Activated CD8-positive, alpha-beta T cell treated with anti-CD3 and anti-CD28 coated beads, Interleukin-2, amount 10 ng/mL, durations not matched to agents 7 days and 5 days (primary cell): ENCODE measurements at places on chromosomes 2 and 18. TPM values are rescaled to one million over a fixed set of nuclear protein-coding genes. Genes with fewer than 3 reads are reported as not detected.

DNA sequence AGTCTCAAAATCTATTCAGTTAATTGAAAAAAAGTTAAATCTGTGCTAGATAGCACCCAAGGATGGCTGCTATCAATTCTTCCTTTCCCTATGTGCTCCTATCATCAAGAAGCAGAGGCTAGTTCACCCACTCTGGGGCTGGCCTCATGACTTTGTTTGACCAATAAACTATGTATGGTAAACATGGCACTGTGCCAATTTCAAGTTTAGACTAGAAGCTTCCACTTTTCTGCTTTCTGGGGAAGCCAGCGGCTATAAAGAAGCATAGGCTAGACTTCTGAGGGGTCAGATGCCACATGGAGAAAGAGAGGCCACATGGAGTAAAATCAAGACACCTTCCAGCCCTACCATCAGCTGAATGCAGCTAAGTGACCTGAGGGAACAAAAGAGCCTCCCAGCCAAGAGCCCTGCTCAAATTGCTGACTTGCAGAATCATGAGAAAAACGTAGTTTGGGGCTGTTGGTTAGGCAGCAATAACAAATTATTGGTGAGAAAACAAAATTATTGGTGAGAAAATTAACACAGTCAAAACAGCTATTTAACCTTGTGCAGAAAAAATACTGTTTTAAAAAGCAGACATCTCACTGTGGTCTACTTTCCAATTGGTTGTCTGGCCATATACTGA, 86.5 kb upstream of the SLC14A2 start:
- no peak for DNase-seq
- H3K4me1 ChIP-seq, result no peaks in the 10 kb centered on the region
- peaks cover 5% of the 10 kb centered on the region for H3K27me3 ChIP-seq
- H3K27ac ChIP-seq, result no peak overlapping the region
- H3K4me3 ChIP-seq, result no peak overlapping the region
- H3K36me3 ChIP-seq, result no peaks in the 10 kb centered on the region

DNA sequence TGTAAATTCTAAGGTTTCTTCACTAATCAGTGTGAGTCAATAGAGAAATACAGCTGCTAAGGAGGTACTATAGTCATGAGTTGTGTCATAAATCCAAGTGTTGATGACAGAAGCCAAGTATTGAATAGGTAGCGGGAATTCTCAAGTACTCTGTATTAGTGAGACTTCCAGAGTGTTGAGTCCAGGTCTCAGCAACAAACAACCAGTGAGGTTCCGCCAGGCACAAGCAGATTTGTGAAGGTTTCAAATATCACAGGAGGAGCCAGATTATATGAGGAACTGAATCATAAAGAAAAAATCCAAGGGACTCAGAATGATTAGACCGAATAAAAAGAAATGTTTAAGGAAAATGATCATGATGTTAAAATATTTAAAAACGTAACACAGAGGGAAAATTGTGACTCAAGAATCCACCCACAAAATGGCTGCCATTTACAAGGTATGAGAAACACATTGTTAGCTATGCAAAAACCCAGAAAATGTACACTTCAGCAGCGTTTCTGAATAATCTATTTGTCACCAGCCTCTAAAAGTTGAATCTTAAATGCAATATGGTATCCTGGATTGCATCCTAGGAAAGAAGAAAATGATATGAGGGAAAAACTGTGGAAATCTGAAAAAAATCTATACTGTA, 27.3 kb upstream of the EVA1A start:
- no peak for DNase-seq
- H3K36me3 ChIP-seq, result no peaks in the 10 kb centered on the region
- no peak overlapping the region for H3K4me3 ChIP-seq
- peaks cover 5% of the 10 kb centered on the region for H3K27me3 ChIP-seq

Gene NT5DC4
- not detected for total RNA-seq

GRCh38 chr2:136319237-136319636, 201.3 kb upstream of the CXCR4 start:
- H3K27me3 ChIP-seq, result peaks cover 8% of the 10 kb centered on the region
- DNase-seq, result no peak
- peaks cover 28% of the 10 kb centered on the region for H3K4me1 ChIP-seq
- no peak overlapping the region for H3K4me3 ChIP-seq

DNA sequence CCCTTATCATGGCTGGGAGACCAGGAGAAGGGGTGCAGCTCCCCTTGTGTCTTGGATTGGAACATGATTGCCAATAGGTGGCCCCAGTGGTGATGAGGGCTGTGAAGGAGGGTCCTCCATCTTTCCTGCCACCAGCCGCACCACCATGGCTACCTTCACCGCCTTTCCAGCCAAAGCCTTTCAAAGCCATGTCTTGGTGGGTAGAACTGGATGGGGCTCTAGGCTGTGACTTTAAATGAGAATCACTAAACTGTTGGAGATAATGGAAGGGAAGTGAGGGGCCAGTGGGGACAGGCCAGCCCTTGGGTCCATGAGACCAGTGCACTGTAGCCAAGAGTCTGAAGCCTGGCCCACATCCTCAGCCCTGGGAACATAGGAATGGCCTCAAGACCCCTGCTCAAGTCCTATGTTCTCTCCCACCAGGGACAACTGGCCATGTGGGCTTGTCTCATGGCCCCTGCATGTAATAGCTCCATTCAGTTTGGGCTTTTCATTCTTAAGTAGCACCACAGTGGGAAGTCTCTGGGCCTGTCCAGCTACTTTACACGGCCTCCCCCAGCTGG, 345.7 kb downstream of the DYSF start:
- no peak overlapping the region for H3K4me3 ChIP-seq
- no peaks in the 10 kb centered on the region for H3K27me3 ChIP-seq
- no peak overlapping the region for H3K27ac ChIP-seq

Gene TGFA
- not detected for total RNA-seq

GRCh38 chr2:182319556-182320505, 107.0 kb downstream of the PDE1A start:
- no peaks in the 10 kb centered on the region for H3K36me3 ChIP-seq
- H3K27me3 ChIP-seq, result no peaks in the 10 kb centered on the region
- no peak overlapping the region for H3K4me3 ChIP-seq
- H3K27ac ChIP-seq, result no peak overlapping the region
- H3K4me1 ChIP-seq, result no peaks in the 10 kb centered on the region

DNA sequence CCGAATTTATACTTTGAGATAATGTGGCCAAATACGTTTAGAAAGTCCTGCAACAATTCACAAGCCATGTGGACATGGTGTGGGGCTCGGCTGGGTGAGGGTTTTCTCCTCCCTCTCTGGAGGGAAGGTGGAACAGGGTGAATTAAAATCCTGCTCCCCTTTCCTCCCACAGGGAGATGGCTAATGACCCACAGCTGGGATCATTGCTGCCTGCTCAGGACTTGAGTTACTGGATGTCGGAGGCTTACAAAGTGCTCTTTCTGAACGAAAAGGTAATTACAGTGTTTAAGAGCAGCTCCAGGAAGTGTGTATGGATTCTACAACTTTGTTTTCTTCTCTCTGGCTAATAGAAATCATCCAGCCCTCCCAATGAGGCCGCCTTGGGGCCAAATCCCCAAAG, 97.9 kb upstream of the ALKAL2 start:
- H3K4me3 ChIP-seq, result no peak overlapping the region
- H3K36me3 ChIP-seq, result no peaks in the 10 kb centered on the region
- no peak overlapping the region for H3K27ac ChIP-seq
- no peak for DNase-seq
- no peaks in the 10 kb centered on the region for H3K4me1 ChIP-seq
- peaks cover 2% of the 10 kb centered on the region for H3K27me3 ChIP-seq

GRCh38 chr18:80168346-80168745, 59.3 kb downstream of the ADNP2 start:
- peaks cover 19% of the 10 kb centered on the region for H3K27me3 ChIP-seq
- no peak overlapping the region for H3K4me3 ChIP-seq
- H3K27ac ChIP-seq, result no peak overlapping the region

GRCh38 chr2:237978058-237978712, 11.4 kb downstream of the UBE2F start:
- H3K4me1 ChIP-seq, result peaks cover 67% of the 10 kb centered on the region
- DNase-seq, result no peak
- peaks cover 48% of the 10 kb centered on the region for H3K36me3 ChIP-seq
- peak overlapping the region; percentile 40 for H3K27ac ChIP-seq
- no peaks in the 10 kb centered on the region for H3K27me3 ChIP-seq

DNA sequence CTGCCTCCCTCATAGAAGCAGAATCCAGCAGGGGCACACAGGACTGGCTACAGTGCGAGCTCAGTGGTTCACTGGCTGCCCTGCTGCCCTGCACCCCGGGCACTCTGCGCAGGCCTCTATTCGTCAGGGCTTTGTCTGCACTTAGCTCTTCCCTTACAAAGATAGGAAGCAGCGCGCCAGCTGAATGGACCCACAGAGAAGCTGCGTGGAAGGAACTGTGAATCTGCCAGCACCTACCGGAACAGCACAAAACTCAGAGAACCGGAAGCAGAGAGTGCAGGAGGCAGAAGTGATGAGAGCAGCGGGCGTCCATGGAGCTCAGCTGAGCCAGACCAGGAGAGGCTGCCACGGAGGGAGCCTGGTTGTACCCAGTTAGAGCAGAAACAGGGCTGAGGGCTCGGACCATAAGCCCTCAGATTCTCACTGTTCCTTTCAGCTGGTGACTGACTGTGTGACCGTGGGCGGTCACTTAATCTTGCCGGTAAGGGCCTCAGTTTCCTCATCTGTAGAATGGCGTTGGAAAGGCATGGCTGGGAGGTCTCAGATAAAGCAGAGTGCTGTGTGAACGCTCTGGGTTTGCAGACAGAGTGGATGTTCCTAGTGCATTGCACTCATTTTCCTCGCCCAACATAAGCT, 23.1 kb upstream of the SLC66A3 start:
- peak overlapping the region; percentile 69 for H3K4me3 ChIP-seq
- H3K27me3 ChIP-seq, result peaks cover 17% of the 10 kb centered on the region
- H3K36me3 ChIP-seq, result no peaks in the 10 kb centered on the region
- H3K27ac ChIP-seq, result peak overlapping the region; percentile 86

DNA sequence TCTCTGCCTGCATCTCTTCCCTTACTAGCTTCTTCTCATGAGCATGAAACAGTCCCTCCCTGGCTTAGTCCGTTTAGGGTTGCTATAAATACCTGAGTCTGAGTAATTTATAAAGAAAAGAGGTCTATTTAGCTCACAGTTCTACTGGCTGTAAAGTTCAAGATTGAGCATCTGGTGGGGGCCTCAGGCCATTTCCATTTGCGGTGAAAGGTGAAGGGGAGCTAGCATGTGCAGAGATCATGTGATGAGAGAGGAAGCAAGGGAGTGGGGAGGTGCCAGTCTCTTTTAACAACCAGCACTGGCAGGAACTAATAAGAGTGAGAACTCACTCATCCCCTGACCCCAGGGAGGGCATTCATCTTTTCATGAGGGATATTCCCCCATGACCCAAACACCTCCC, 26.8 kb downstream of the RHBDD1 start:
- H3K27ac ChIP-seq, result no peak overlapping the region
- no peak overlapping the region for H3K4me3 ChIP-seq
- peaks cover 5% of the 10 kb centered on the region for H3K4me1 ChIP-seq
- DNase-seq, result no peak
